NCI-H524 treated with DMSO at 0.1 percent for 48 hours (cell line): ENCODE measurements at places on chromosomes 7 and 10.

- no peak for DNase-seq
Observed at GRCh38 chr7:132464740-132465139, 111.5 kb downstream of the PLXNA4 start.

DNA sequence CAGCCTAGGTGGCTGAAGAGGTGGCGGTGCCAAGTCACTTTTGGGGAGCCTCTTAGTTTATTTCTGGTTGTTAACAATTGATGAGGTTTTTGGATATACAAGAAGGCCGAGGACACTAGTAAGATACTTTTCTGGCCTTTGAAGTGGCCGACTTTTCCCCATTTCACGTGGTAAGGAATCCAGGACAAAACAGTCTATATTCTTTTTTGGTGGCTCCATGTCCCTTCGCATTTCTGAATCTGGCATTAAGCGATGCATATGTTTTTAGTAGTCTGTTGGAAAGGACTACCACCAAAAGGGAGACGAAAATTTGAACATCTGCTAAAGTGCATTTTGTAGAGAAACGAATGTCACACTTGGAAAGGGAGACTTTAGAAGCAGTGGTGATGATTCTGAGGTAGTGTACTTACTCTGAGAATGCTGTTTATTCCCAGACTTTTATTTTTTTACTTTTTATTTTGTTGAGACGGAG lies 1.5 kb downstream of the MLLT10 start:
- DNase-seq, result no peak

GRCh38 chr7:32037650-32038198 lies 32.5 kb downstream of the PDE1C start:
- no peak for DNase-seq

- no peak for DNase-seq
Observed at GRCh38 chr10:98513704-98514103, 67.0 kb upstream of the HPS1 start.

GRCh38 chr7:92740700-92741126 lies 95.7 kb downstream of the CDK6 start:
- DNase-seq, result no peak

GRCh38 chr10:81108516-81109199 lies 571.0 kb downstream of the SH2D4B start:
- no peak for DNase-seq

DNA sequence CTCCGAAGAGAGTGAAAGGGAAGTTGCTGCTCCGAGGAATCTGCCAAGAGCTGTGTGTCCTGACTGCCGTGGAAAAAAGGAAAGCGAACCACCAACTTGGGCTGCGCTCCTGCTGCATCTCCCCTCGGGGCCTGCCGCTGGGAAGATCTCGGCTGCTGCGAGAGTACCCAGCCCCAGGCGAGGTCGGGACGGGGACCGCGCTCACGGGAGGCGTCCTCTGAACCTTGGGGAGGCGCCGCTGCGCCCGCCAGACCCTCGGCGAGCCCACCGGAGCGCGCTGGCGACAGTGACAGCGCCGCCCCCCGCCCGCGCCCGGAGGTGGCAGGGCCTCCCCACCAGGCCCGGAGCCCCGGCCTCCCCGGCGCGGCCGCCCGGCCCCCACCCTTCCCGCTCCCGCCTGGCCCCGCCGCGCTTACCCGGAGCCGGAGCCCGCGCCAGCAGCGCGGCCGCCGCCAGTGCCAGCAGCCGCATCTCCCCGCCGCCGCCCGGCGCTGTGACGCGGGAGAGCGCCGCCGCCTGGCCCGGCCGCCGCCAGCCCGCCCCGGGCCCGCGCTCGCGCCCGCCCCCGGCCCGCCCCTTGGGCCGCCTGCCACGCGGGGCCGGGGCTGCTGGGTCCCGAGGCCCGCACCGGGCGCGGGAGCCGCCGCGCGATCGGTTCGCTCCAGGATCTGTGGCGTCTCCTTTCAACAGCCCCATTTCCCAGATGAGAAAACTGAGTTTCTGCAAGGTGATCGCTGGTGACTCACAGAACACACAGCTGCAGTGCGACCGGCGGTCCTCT lies at the start of gene VSTM4:
Gene VSTM4 (minus strand): TSS at position 508 of the 781 bp plus-strand sequence. CDS start 37 bp downstream, at position 471.
- no peak for DNase-seq

GRCh38 chr10:119826771-119827170 lies 45.9 kb downstream of the MCMBP start:
- DNase-seq, result no peak

DNA sequence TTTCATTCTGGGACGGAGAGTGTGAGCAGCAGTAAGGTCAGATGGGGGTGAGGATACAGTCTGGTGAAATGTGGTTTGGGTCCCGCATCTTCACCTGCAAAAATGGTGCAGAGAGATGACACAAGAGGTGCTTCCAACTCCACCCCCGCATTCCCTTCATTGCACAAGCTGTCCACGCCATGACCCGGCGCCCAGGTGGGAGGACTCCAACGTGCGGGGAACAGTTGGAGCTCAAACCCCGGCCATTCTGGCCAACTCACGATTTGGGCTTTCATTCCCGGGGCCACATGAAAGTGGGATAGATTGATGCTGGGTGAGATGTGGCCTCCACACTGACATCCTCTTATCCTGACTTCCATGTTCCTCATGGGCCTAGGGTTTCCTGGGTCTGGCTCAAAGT lies 34.6 kb upstream of the ZNF273 start:
- no peak for DNase-seq

GRCh38 chr7:73341877-73342276 lies 13.9 kb downstream of the FKBP6 start:
- DNase-seq, result no peak

DNA sequence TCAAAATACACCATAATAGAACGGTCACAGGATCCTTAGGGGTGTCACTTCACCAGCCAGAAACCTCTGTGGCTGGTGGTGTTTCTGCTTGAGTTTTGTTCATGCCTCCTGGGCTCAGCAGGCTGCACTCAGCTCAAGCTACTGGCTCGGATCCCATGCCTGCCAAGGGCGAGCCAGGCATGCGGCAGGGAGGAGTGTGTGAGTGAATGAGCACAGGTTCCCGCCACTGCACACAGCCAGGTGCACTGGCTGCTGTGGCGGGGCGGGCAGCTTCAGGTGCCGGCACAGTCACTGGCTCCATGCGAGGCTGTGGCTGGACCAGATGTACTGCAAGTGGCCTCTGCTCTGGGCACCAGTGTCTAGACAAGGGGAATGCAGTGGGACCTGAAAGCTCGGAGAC lies 29.5 kb downstream of the CLDN12 start:
- DNase-seq, result no peak

GRCh38 chr10:82358486-82359099 lies 483.6 kb downstream of the NRG3 start:
- DNase-seq, result no peak

DNA sequence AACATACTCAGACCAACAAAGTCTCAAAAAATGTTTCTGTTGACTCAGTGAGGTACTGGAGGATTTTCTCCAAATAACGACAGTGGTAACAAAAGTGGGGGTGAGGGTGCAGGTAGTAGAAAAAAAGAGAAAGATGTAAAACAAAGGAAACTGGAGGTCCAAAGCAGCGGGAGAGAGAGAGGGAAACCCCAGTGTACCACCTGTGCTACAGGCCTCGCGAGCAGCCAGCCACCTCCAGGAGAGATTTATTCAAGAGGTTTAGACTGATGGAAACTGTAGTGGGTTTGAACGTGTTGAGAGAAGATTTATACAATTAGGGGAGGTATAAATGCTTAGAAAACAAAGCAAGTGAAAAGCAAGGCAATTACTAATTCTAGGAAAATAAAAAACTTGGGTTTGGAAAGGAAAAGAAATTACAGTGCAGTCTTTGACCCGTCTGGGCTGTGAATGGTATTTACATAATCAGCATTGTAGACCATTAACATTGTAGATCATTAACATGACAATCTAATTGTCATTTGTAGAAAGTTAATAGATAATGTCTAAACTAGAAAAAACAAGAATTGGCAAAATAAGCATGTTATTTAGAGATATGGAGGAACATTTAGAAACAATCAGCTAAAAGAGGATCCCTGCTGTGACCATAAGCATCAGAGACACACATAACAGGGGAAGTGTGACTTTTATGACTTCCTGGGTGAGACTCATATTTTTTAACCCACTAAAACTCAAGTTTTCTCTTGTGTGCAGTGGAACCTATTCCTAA lies 180.0 kb downstream of the RELN start:
- DNase-seq, result no peak

DNA sequence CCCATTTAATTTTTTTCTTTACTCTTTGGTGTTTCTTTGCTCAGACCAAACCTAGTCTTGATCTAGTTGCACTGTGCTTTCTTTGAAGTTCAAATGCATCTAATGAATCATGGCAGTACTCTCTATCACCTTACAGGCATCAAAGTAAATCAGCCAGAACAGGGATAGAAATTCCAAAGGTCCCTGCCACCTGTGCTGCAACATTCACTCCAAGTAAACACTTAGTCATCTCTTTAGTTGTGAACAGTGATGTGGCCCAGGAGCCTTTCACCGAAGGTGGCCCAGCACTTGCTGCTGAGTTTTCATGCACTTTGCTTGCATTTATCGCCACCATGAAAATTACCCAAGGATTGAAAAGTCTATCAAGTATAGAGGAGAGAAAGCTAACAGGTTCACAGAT lies 314.1 kb upstream of the ETV1 start:
- DNase-seq, result no peak
